Activated CD8-positive, alpha-beta memory T cell treated with anti-CD3 and anti-CD28 coated beads for 4 hours (primary cell): ENCODE measurements at places on chromosomes 12 and 14.

DNA sequence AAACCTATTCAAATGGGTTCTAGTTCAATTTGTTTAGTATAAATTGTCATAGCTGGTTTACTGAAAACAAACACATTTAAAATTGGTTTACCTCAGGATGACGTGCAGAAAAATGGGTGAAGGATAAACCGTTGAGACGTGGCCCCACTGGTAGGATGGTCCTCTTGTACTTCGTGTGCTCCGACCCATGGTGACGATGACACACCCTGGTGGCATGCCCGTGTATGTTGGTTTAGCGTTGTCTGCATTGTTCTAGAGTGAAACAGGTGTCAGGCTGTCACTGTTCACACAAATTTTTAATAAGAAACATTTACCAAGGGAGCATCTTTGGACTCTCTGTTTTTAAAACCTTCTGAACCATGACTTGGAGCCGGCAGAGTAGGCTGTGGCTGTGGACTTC, 8.3 kb downstream of the CALM1 start:
- no peak for DNase-seq

DNA sequence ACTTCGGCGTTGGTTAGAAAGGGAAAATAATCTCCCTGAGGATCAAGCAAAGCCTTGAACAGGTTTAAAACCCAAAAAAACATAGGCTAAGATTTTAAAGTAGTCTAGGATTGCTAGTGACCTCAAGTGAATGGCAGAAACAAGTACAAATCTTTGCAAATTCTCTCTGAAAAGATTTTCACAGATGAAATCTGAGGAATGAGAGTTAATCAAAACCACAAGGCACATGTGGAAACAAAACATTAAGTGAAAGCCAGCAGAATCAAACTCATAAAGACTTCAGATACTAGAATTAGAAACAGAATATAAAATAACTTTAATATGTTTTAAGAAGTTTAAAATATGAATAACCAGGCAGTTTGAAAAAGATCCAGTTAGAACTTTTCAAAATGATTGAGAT, 52.2 kb upstream of the CFL2 start:
- no peak for DNase-seq

DNA sequence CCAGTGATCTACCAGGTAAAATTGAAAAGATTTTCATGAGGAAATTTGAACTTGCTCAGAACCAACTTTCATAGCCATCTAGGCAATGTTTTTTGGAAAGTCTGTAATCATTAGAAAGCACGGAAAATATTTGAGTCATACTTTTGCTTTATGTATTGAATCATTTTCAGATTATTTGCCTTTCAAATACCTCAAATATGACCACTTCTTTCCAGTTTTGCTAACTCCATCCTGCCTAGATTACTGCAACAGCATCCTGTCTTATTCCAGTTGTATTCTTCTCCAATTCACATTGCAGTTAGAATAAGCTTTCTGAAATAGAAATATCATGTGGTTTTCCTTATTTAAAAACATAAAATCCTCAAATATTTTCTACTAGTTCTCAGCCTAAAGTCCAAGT, 239.8 kb upstream of the FAR2 start:
- DNase-seq = no peak

GRCh38 chr12:89346741-89347324, 5.5 kb downstream of the DUSP6 start:
- DNase-seq = no peak

DNA sequence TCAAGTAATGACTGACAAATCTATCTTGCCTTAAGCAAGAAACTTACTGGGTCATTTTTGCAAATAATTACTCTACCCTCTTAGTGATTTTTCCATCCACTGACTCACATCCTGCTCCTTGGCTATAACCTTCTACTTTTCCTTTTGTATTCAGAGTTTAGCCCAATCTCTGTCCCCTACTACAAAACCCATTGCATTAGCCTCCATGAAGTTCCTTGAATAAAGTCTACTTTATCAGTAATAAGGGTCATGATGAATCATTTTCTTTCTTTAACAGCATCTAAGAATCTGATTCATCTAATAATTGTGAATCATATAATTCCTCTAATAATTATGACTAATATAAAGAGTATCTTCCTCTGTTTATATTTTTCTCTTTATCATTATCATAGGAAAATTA, 132.6 kb downstream of the NTS start:
- no peak for DNase-seq
